ENCODE measurements at places on chromosomes 6 and 20.

DNA sequence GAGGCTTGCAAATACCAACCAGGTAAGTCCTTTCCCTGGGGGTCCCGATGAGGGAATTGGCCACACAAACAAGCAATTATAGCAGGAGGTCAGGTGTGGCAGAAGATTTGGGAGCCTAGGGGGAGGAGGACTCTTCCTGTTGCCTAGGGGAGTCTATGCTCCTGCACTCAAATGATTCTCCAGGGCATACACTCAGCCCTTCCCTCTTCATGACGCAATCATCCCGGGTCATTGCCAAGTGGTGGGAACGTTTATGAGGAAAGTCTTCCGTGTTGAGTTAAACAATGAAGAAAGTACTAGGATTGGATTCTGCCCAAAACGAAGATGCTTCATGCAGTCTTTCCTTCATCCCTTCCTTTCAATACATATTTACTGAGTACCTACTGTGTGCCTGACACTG, 186.5 kb upstream of the TSHZ2 start:
- DNase-seq, result no peak

GRCh38 chr6:81988871-81989270, 236.4 kb upstream of the TENT5A start:
- no peak for DNase-seq

DNA sequence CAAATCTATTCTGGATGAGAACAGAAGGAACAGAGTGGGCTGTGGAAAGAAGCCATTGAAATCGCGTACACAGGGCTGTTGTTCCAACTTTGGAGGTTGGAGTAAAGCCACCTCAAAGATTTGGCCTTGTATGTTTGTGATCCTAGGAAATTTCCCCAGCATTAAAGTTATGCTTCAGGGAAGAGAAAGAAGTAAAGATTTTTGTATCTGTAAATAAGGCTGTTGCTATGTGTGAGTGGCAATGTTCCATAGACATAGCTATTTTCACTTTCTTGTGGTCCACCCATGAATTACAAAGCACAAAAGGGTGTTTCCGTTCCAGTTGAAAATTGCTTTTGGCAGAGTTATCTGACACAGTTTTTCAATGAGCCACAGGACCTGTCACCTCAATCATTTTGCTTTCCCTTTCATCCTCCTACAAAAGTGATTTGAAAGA, 321.3 kb downstream of the TFAP2B start:
- no peak for DNase-seq

DNA sequence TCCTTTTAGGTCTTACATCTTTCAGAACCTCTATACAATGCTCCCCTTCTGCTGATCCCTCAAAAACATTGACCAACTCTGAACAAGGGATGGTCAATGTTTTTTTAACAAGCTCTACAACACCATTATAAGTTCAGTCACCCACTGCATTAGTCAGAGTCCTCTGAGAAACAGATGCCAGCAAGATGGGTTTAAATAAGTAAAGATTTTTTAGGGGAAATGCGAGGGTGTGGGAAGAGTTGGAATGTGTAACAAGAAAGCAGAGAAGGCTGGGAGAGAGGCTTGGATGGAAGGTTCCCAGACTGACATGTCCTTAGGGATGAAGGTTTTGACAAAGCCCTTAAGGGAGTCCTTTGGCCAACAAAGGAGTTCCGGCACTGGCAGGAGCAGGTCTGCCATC, 478.3 kb downstream of the FRK start:
- no peak for DNase-seq

DNA sequence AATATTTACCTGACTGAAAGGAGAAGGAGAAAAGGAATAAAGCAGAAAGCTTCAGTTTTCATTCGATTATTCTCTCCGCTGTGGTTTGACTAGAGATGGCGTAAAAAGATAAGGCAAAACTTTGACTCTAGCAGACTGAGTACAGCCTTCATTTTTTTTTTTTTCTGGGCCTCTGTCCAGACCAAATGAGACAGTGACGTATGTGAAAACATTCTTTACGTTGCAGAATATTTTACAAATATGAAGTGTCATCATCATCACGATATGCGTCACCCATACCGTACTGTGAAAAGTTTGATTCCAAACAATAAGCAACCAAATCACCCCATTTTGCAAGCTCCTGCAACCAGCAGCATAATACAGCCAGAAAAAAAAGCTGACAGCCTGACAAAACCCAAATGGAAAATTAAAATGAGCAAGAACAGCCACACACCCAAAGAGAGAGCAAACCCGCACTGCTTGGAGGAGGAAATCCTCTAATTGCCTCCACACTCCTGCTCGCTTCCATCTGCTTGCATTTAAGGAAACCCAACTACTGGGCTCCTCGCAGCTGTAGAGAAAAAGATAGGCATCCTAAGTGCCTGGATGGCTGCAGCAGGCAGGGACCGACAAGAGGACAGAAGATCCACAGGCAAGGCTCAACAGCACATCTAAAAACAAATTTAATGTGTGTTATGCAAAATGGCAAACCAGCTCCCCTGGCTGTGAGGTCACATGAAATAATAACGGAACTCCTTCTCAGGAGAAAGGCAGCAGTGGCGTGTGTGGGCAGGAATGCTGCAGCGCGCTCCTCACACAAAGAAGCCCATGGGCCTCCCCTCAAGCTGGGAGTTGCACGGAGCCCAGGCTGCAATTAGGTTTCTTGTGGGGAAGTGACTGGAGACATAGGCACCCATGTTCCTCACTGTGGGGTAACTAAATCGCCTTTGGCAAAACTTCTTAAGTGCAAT, 113.1 kb downstream of the FYN start:
- no peak for DNase-seq

- DNase-seq, result no peak
Measured at GRCh38 chr6:163862701-163863100, 448.2 kb downstream of the QKI start.

GRCh38 chr6:136113736-136114173, 136.4 kb downstream of the MTFR2 start:
- peak; percentile 76 for DNase-seq

DNA sequence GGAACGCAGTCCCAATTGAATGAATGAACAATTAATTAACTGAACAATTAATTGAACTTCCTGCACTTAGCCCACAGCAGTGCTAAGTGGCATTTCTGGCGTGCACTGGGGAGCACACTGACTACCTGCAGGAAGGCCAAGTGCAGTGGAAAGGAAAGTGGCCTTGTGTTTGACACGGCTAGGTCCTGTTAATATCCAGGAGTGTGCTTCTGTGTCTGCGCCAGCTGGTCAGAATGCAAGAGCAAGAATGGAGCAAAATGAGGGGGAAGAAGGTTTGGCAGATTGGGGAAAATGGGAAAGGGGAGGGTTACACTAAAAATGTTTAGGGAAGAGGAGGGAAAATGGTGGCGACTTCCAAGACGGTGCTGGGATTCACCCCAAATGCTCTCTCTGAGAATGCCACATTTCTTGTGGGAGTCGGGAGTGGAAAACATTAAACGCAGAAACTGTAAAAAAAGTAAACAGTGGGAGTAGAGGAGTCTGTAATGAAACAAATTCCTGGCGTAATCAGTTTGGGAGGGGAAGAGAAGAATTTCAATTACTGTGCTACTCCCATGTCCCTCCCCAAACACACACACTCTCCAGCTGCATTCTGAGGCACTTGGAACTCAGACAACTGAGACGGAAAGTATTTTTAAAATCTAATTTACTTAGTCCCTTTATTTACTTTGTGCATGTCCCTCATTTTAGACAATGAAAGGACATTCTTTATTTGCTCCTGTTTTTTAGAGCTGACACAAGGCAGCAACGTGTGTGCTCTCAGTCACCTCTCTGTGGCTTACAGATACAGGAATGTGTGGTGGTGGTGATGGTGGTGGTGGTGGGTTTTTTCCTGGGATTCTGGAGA, 64.1 kb downstream of the CLIC5 start:
- DNase-seq, result no peak

DNA sequence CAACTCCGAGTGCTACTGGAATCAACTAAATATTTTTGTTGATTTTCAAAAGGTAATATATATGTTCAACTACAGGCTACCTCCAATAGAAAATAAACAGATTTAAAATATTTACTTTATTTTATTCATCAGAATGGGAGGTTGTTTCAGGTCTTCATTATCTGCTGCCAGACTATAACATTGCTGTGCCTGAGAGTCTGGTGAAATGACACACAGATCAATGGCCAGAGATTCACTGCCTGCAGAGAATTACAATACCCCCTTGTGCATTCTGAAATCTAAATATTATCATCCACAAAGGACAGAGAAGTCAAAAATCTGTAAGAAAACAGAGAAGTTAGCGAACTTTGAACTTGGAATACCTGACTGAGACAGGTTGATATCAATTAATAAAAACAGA, 667.8 kb upstream of the GJE1 start:
- no peak for DNase-seq

DNA sequence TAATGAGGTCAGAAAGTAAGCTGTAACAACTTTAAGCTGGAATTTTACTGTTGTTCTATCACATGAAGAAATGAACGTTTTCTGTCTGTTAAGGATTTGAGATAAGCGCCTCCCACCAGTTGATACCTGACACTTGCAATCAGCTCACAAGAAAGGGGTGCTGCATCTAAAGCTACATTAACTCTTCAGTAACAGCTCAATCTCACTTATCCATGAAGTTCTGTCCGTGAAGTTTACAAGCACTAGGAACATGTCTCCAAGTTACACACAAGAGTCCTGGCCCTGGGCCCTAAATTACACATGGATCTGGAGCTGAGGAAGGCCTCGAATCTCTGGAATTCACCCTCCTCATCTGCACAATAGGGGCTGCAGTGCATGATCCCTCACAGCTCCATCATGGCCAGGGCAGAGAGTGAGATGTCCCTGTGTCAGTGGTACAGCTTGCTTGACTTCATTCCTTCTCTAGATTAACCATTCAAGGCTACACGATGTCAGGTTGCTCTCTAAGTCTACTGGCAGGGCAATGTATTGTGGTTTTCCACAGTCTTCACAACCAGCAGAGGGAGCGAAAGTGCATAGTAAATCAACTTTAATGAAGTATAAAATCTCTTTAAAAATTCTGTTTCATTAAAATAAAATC, 182.4 kb upstream of the MCHR2 start:
- peak; percentile 48 for DNase-seq

GRCh38 chr20:24166123-24166381, 177.5 kb upstream of the GGTLC1 start:
- no peak for DNase-seq

DNA sequence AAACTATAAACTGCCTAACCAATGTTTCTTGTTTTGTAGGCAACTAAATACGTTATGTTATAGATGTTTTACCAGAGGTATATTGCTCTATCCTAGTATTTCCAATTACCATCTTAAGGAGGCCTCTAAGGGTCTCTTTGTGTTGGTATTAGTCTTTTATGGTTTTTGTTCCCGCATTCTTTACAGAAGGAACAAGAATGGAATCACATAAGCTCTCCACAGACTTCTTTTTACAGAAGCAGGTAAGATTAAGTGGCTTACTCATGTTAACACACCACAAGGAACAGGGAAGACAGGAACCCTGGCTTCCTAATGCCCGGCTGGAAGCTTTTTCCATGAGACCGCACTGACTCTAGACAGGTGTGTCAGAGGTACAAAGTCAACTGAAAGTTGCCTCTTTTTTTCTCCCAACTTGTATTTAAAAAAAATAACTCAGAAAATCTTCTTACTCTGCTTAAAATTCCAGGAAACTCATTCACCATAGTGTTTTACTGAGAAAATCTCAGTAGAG, 55.1 kb downstream of the FKBP5 start:
- DNase-seq, result no peak

DNA sequence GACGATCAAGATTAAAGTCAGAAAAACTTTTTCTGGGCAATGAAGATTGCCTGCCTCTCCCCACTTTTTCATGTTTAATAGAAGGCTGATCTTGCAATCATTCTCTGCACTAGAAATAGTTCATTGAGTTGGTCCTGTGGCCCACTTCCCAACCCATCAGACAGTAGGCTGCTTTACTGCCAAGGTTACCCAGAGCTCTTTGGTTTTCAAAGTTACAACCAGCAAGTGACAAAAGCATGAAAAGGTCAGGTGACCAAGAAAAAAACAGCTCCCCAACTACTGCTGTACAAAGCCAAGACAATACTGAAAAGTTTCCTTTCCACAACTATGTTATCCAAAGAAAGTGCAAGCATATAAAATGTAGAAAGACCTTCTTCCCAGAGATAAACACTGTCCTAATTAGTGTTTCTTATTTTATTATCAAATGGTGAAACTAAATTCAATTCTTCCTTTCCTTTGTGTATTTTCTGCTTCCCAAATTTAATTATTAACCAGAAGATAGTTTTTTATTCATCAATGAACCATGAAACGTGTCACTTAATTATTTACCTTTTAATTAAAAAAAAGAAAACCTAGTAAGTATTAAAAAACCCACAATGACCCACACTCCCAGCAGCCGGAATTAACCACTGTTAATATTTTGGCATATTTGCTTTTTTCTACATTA, 16.6 kb downstream of the DNAAF9 start:
- DNase-seq, result no peak

GRCh38 chr6:162404951-162405350, 322.6 kb downstream of the PRKN start:
- DNase-seq, result no peak

GRCh38 chr20:54122189-54122588, 51.6 kb downstream of the CYP24A1 start:
- no peak for DNase-seq

DNA sequence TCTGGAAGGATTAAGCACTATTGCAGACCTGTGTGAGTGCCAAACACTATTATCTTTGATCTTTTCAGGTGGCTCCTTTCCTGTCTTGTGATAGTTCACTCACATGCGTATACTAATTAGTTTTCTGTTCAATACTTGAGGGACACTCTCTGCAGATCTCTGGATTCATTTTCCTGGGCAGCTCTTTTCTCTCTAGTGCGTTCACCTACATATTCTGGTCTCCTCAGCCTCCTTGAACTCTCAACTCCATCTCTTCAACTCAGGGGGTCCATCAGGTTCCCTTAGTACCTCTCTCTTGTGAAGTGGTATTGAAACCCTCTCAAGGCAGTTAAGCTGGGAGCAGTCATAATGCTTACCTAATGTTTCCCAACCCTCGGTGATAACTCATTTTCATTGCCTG, 1218.1 kb upstream of the MAP3K7 start:
- DNase-seq, result no peak

- DNase-seq, result peak; percentile 88
Measured at GRCh38 chr6:28218312-28219248, 6.5 kb upstream of the ZSCAN9 start.

DNA sequence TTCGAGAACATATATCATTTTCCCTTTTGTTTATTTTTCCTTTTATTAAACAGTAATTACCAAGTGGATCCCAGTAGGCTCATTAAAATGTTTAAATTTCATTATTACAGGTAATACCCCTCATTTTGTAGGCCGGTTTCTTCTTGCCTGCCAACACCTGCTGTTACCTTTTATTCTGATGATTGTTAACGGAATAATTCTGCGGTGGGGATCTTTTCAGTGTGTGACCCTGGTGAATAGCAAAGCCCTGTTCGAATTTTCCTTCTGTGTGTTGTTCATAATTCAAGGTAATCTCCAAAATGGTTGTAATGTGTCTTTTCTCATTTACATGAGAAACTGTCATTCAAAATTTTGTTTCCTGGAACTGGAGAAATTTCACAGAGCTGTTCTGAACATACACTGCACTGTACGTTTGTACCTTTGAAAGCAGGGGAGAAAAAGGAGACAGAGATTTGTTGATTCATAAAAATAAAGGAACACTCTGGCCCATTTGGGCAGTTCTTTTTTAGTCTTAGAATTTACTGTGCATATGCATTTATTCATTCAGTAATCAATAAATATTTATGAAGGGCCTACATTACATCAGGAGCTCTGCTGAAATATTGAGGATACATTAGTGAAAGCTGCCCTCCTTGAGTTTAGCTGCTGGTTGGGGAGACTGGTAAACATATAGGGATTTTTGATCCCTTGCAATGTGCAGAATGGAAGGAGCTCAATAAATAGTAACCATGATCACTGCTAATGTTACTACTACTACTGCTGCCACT, 502.0 kb downstream of the QKI start:
- DNase-seq, result no peak

- DNase-seq, result peak; percentile 28
Measured at GRCh38 chr20:2244993-2245392, 50.8 kb upstream of the TGM3 start.

All from NB4 (cell line).